ENCODE measurements at places on chromosomes 7 and 10.

- no peak for DNase-seq
These were observed 20.9 kb upstream of the MTPN start for GRCh38 chr7:135998081-135998480.

DNA sequence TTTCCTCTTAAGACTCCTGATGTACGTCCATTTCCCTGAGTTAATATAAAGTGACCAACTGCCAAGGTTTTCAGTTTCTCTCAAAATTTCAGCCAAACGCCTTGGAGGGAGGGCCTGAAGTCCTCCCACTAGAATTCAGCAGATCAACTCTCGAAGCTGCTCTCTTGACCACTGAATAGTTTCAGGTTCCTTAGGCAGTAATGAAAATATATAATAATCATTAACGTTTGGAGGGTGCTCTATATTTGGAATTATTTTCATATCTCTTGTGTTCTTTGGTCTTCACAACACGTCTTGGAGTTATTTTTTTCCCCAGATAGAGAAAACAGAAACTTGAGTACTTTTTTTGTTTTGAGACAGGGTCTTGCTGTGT lies 123.6 kb upstream of the SFMBT2 start:
- no peak for DNase-seq

DNA sequence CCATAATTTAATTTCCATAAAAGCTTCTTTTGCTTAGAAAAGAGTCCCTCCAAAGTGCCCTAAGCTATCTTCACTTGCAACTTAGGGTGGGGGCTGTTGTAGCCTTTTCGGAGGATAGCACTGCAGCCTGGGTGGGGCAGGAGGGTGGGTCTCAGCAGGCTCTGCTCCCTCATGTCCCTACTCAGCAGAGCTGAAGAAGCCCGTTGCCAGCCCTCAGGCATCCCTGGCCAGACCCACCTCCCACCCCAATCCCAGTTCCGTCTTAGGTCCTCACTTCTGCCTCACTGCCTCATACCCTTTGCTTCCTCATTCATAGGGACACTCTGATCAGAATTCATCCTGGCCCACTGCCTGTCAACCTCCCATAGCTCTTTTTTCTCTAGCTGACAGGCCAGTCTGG lies 99.8 kb upstream of the ZMIZ1 start:
- DNase-seq = no peak

- DNase-seq = no peak
These were observed 137.5 kb upstream of the WDR11 start for GRCh38 chr10:120713573-120714205.

DNA sequence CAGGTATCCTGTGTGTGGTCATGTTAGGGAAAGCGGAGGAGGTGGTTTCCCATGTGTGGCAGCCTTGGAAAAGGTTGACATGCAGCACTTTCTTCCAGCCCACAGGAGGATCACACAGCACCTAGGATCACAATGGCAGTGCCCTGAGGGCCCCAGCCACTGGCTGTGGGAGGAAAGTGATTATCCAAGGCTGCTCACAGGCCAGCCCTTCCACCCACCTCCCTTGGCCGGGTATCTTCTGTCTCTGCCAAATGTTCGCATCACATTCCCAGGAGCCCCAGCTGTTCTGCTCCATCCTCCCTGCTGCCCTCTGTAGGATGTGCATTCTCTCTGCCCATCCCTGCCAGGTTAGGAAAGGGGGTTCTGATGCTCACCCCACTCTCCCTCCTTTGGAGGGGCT lies 2.5 kb upstream of the MLXIPL start:
- DNase-seq = no peak

DNA sequence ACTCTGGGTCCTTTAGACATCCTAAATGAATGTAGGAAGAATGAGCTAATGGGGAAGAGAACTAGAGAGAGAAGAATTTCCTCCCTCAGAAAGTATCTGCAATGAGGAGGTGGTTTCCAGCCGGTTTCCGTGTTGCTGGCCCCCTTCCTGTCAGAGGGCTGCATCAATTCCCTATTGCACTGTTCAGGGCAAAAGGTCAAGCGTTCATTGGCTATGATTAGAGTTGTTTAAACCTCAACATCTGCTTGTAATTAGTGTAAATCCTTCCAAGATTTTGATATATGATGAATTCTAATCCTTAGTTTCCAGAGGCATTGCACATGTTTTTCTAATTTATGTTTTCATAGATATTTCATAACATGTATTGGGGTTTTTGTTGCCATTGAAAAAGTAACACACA lies 107.3 kb upstream of the SGCE start:
- no peak for DNase-seq

GRCh38 chr7:146690987-146691386 lies 574.4 kb downstream of the CNTNAP2 start:
- DNase-seq = no peak

GRCh38 chr10:13485623-13486022 lies 43.2 kb downstream of the BEND7 start:
- DNase-seq = no peak

DNA sequence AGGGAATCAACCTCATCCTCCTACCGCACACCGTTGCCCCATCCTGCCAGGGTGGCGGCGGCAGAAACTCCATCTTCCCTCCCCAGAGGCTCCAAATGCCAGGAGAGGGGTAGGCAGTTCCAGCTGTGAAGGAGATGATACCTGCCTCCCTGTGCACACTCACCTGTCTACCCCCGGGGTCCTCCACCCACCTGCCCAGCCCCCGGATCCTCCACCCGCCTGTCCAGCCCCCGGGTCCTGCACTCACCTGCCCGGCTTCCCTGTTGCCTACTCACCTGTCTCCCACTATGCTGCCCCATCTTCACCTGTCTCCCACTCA lies 13.4 kb upstream of the DNAAF5 start:
- DNase-seq = no peak

DNA sequence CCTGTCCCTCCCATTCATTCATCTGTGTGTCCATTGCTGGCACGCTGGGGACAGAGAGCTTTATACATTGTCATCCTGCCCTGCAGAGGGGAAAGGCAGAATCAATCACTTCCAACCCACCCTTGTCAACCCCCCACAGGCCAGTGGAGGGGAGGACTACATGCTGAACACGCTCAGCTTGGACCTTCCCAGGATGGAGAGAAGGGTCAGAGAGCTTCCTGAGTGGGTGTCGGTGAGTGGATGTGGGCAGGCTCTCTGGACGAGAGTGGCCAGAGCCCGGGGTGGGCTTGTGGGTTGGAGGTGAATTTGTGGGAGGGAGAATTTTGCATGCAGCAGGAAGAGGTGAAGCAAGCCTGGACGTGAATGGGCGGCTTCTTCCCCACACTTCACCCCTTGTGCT lies 93.9 kb downstream of the DNAJB6 start:
- DNase-seq = no peak

- peak; percentile 2 for DNase-seq
These were observed 72.0 kb upstream of the TES start for GRCh38 chr7:116138202-116138801.

DNA sequence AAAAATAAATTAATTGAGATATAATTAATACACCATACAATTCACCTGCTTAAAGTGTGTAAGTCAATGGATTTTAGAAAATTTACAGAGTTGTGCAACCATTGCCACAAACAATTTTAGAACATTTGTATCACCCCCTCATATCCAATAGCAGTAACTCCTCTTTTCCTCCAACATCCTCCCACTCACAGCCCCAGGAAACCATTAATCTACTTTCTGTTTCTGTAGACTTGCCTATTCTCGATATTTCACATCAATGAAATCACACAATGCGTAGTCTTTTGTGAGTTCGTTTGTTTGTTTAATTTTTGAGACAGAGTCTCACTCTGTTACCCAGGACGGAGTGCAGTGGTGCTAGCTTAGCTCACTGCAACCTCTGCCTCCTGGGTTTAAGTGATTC lies 13.7 kb upstream of the HERC4 start:
- no peak for DNase-seq

DNA sequence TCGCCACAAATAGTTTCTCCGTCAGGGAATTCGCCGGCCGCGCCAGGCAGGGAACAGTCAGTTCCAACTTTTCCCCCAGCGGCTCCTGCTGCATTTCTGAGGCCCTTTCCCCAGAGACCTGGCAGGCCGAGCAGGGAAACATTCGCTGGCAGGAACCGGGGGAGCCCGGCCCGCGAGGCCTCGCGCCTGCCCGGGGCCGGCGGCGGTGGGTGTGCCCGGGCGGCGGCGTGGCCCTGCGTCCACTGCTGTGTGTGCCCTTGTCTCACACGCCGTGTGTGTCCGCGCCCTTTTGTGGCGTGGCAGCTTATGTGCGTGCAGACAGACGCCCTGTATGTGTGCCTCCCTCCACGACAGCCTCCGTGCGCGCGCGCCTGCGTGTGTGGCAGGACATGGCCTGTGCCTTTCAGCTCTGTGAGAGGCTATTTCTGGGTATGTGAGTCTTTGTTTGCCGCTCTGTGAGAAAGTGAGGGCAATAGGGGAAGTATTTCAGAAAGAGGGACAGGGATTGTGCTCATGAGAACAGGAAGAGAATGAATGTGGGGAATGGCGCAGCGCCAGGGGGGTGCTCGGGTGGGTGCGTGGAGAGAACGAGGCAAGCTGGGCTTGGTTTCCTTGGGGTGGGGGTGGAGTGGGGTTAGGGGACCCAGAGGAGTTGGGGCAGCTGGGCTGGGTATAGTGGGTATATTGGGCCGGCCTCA lies 689 bp upstream of the SMARCD3 start:
- DNase-seq = no peak

- DNase-seq = peak; percentile 20
These were observed 2.6 kb downstream of the GJD4 start for GRCh38 chr10:35607475-35608327.

DNA sequence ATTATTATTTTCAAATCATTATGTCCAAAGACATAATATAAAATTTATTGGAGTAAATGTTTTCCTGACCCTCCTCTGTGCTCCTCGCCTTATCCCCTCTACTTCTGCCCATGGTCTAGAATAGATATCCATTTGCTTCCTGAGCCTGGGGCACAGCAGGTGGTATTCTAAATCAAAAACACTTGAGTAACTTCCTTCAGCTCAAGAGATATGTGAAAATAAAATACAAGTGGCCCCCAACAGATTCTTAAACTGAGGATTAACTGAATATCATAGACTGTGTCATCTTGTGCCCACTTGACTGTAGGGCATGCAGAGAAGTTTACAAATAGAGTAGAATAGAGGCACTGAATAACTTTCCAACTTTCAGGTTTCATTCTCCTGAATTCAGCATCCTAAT lies 59.1 kb downstream of the HGF start:
- DNase-seq = no peak

DNA sequence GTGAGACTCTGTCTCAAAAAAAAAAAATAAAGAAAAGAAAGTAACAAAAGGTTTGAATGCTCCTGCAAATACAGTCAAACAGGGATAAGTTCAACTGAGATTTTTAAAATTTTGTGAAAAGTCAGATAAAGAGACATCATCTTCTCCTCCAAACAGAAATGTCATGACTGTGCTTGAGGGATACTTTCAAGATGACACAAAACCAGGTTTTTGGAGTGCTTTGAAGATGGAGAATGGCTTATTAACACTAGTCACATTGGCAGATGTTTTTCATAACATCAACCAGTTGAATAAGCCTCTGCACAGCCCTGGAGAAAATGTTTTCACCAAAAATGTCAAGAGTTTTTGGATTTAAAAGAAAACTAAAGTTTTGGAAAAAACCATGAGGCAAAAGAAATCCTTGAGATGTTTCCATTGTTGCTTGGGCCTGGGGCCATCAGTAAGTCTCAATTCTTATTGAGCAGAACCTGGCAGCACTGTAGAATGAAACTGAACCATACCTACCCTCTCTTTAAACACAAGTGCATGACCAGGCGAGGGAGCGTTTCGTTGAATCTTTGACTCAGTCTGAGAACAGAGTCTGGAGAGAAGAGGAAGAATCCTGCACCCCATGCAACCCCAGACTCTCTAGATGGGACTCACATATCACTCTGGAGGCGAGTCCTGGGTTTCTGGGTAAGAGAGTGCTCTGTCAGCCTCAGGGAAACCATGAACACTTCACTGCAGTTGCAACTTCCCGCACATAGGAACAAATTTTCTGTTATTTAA lies 37.4 kb upstream of the PRKCQ start:
- no peak for DNase-seq

DNA sequence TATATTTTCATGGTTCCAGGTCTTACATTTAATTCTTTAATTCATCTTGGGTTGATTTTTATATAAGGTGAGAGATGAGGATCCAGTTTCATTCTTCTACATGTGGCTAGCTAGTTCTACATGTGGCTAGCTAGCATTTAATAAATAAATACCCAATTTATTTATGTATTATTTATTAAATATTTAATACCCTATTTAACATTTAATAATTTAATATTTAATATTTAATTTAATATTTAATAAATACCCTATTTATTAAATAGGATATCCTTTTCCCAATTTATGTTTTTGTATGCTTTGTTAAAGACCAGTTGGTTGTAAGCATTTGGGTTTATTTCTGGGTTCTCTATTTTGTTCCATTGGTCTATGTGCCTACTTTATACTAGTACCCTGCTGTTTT lies 111.0 kb upstream of the PCLO start:
- DNase-seq = no peak

GRCh38 chr7:41046221-41046761 lies 656.6 kb downstream of the INHBA start:
- no peak for DNase-seq

DNA sequence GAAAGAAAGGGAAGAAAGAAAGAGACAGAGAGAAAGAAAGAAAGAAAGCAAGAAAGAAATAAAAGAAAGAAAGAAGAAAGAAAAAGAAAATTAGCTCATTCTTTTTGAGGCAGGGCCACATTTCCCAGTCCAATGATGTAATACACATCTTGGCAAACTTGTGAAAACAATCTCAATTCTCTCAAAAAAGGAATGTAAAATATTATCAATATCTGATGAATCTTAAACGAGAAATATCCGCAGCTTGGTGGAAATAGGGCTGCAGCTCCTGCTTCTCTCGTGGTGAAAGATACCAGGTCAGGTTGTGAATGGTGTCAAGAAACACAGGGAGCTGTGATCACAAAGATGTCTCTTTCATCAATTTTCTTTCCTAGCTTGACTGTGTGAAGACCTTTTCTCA lies 739.6 kb upstream of the NRP1 start:
- no peak for DNase-seq

- DNase-seq = no peak
These were observed 37.8 kb downstream of the RSU1 start for GRCh38 chr10:16779384-16779915.

GRCh38 chr7:74583630-74584029 lies 73.9 kb upstream of the GTF2I start:
- DNase-seq = no peak
